ENCODE measurements at places on chromosomes 7 and 10. TPM values are rescaled to one million over a fixed set of nuclear protein-coding genes. Genes with fewer than 3 reads are reported as not detected.

Gene FAM13C
- total RNA-seq = not detected

Gene SH2D4B
- total RNA-seq = 0.46 TPM

DNA sequence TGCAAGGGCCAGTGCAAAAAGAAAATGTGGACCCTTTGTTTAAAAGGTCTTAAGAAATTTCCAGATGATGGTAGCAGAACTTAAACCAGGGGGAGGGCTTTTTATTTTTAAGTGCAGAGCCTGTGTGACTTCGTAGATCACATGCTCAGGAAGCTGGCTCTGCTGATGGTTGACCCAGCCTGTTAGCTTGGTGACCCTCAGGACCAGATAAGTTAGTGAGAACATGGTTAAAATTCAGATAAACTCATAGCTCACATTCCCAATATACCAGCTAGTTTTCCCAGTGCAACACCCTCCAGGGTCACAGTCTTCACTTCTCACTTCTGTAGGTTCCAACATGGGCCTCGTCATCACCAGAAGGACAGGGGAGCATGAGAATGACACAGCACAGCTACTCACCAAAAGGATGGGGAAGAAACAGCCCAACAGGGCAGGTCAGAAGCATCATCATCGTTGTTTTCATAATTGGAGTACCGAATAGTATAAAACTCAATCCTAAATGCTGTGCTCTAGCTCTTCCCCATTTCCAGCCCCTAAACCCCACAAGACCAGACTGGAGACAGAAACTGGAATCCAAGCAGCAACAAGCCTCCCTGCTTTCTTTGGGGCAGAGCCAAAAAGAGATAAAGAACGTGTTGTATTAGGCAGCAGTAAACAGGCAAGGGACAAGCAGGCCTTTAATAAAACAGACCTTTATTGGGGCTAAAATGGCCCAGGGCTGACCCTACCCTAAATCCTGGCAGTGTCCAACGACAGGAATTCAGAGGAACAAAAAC, 102.2 kb upstream of the ANKRD1 start:
- no peaks in the 10 kb centered on the region for H3K4me1 ChIP-seq
- no peaks in the 10 kb centered on the region for H3K27me3 ChIP-seq
- H3K36me3 ChIP-seq = peaks cover 3% of the 10 kb centered on the region
- no peak overlapping the region for H3K4me3 ChIP-seq

DNA sequence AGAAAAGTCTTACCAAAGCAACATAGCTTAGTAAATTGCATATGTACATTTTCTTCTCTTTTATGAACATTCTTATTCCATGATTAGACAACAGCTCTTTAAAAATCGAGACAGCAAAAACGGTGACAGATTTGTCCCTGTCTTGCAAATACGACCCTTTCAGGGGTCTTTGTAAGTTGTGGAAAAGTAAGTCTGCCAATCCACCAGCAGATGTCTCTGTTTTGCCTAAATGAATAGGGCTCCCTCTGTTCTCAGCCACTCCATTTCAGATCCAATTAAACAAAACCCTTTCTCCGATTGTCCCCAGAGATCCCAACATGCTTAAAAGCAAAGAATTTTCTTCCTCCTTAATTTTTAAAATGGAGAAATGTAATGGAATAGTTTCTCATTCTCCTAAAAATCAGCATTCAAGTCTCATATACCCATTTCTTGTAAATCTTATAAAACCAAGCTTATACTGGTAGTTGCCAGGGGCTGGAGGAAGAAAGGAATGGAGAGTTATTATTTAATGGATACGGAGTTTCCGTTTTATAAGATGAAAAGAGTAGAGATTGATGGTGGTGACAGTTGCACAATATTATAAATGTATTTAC, 61.0 kb upstream of the NFE2L3 start:
- peak overlapping the region; percentile 17 for H3K4me3 ChIP-seq
- no peaks in the 10 kb centered on the region for H3K36me3 ChIP-seq
- H3K27ac ChIP-seq = no peak overlapping the region
- no peak for DNase-seq
- H3K27me3 ChIP-seq = no peaks in the 10 kb centered on the region

Measured in activated T-cell treated with anti-CD3 and anti-CD28 coated beads, Interleukin-2, amount 50 U/mL, for 72 hours (primary cell).